ENCODE measurements at places on chromosomes 2 and 18.
A peak's percentile ranks its signal among the peaks of the same experiment; 100 is the strongest.

DNA sequence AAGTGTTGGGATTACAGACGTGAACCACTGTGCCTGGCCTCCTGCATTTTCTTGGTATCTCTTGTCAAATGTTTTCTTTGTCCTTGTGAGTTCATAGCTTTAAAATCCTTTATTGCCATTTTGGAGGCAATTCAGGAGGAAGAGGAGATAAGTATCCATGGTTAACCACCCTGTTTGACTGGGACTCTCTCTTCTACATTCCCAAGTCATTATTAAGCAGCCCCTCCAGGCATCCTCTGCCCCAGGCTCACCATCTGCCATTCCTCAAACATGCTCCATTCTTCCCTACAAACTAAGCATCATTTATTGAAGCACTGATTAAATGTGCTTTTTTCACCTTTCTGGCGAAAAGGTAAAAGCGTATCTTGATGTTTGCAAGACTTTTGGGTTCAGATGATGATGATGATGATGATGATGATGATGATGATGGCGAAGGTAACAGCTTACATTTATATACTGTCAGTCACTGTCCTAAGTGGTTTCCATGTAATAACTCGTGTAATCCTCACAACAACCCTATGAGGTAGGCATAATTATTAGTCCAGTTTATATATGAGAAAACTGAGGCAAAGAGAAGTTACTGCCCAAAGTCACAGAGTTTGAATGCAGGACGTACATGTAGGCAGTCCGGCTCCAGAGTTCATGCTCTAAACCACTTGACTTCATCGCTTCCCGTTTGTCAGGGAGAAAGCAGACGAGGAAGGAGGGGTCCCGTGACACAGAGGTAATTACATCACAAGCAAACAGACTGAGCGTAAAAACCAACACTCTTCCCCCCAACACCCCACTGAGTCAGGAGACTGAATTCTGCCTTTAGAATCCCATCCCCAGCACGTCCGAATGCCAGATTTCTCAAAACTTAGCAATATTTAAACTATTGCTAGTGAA, 69.7 kb upstream of the ACKR3 start:
- DNase-seq: no peak

- no peak for DNase-seq
Measured at GRCh38 chr2:122191331-122191730, 435.9 kb downstream of the TSN start.

- no peak for DNase-seq
Measured at GRCh38 chr2:181639686-181640085, 17.2 kb downstream of the CERKL start.

DNA sequence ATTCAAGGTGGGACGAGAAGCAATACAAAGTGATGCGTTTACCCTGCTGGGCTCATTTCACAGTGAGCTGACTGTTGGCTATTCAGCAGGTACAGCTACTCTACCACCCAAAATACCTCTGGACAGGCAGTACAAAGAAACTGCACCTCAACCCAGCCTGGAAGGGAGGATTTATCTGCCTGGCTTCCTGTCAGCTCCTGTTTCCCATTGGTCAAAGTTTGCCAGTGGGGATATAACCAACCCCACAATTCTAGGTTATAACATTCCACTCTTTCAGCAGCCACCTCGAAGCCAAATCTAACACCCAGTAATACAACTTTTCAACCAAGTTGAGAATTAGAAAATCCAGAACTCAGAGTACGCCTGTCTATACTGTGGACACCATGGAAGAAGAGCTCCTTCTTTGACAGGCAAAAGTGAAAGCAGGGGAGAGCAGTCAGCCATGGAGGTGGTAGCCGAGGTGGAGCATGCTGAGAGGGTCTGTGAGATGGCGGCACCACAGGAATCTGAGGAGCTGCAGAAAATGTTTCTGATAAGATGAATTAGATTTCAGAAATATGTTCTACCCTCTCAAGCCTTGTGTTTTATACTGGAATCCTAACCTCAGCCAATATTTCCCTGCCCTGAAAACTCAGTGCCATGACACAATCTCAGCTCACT, 10.8 kb downstream of the DUSP19 start:
- DNase-seq: no peak

GRCh38 chr18:12858991-12859390, 25.0 kb downstream of the PTPN2 start:
- no peak for DNase-seq

DNA sequence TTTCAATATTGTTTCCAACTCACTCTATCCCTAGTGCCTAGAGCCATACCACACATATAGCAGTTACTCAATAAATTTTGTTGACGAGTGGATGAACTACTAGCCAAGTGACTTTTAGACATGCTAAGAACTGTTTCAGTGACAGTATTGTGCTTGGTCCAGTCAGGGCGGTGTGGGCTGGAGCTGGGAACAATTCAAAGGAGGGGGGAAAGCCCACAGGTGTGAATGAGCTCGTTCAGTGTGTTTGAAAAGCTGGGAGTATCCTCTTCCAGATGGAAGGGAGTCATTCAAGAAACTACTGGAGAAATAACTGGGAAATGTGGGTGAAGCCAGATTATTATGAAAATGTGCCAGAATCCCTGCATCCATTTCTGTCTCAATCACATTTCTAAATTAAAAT, 1.7 kb upstream of the SERPINE2 start:
- DNase-seq: no peak

DNA sequence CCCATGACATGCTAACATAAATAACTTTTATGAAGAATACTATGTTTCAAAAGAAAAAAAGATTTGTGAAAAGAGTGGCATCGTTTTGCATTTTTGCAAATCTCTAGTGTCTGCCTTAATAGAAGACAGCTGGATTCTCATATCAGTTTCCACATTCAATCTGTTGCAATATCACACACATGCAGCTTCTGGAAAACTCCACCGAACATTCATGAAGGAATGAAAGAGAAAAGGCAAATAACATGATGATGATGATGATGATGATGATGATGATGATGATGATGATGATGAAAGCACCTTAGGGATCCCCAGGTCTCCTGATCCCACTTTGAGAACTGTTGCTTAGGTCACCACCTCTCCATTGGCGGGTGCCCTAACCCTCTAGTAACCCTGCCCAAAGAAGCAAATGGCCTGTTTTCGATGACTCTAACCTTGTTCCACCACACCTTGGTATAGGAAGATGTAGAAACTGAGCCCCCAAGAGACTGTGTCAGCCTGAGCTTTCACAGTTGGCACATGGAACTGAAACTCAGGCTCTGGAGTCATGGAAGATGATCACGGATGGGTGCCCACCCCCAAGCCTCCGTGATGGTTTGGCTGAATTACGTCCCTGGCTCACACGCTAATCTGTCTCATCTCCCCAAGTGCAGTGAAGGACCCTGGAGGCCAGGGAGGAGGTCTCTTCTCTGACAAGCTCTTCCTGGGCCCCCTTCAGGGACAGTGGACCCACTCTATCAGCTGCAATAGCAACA, 80.1 kb upstream of the SMAD7 start:
- DNase-seq: no peak

- no peak for DNase-seq
Measured at GRCh38 chr2:128409326-128410034, 90.8 kb upstream of the HS6ST1 start.

DNA sequence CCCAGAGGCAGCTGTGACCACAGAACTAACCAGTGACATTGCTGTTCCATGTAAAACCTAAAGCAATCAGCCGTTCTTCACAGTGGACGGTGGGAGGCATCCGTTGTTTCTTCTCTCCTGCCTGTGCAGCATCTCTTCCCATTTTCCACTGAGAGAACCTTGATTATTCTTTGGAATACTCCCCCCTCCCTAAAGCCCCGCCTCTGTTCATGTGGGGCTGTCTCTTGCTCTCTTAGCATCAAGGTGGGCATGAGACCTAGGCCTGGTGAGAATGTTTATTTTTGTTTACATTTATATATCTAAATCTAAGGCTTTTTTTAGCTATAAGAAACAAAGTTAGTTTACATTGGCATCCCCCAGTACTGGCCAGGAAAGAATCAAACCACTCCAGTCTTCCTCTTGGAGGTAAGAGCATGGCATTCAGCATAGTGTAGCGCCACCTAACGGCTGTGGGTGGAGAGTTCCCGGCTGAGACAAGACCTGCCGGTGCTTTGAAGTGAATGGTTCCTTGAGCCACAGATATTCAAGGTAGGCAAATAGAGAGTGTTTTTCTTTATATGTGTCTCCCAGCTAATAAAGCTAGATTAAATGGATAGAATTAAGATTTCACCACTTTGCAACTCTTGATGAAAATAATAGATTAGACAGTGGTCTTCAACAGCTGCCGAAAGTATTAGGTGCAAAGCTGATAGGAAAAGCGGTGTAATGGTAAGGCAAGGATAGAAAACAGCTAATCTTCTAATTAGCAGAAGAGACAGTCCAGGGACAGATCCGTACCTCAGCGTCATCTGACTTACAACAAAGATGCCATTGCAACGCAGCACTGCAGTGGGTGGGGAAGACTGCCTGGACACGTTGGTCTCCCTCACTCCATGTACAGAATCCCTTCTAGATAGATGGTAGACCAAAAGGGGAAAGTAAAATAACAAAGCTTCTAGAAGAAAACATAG, 219.6 kb upstream of the RAB12 start:
- DNase-seq: peak; percentile 17

- no peak for DNase-seq
Measured at GRCh38 chr2:171557363-171557762, 35.1 kb downstream of the CYBRD1 start.

DNA sequence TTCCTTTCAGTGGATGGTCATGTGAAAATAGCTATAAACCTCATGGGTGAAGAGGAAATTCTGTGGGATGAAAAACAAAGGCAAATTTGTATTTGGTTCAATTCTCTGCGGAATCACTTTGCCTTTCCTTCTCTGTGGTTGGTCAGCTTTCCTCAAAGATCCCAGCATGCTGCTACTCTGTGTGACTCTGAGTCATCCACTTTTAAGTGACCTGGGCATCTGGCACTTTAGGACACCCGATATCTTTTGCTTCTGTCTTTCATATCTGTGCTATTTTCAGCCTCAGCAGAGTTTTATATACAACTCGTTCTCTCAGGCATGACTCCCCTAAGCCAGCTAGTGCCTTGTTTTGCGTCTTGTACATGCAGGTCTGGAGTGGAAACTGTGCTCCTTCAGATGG, 217.0 kb upstream of the PIEZO2 start:
- DNase-seq: no peak

DNA sequence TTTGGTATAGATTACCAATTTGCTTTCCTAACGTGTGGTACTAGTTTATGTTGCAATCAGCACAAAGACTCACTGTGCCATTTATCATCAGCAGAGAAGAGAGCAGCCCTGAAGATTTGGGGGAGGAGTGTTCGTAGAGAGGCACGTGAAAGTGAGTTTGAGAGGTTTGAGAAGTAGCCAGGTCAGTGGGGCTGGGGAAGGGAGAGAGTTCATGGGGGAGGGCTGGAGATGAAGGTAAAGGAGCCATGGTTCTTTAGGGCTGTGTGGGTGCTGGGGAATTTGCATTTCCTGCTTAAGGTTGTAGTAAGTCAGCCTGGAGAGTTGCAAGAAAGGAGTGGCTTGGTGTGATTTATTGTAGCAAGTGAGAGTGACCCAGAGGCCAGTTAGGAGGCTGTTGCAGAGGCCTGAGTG, 172.1 kb downstream of the NEDD4L start:
- no peak for DNase-seq

DNA sequence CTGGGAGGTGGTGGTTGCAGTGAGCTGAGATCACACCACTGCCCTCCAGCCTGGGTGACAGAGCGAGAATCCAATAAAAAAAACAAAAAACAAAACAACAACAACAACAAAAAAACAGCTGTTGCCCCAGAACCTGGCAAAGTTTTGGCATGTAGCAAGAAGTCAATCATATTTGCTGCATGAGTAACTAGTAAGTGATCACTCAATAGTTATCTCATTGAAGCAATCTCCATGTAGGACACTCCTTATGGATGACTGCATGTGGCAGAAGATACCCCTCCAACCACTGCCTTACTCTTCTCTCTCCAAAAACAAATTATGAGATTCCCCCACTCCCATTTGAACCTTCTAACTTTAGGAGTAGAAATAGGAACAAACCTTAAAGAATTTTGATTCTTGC, 113.7 kb downstream of the TTC27 start:
- no peak for DNase-seq

DNA sequence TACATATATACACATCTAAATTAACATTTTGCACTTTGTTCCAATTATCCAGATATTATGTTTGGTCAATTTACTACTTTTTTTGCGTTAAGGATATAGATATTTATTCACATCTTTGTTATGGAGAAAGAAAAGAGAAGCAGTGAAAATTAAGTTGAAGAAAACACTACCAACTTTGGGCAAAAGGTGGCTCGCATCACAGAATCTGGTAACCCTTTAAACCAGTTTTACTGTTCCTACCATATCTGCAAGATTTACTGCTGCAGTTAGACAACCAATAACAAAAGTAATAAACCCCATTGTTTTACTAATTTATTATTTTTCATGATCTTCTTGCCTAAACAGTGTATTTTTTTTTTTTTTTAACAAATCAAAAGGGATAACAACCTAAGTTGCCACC, 53.6 kb downstream of the SMAD2 start:
- DNase-seq: no peak

- DNase-seq: no peak
Measured at GRCh38 chr2:238551091-238551490, 124.4 kb downstream of the ASB1 start.

GRCh38 chr2:85589181-85589580, 5.0 kb downstream of the VAMP5 start:
- DNase-seq: no peak

GRCh38 chr18:26540043-26540628, 8.2 kb downstream of the KCTD1 start:
- DNase-seq: no peak

GRCh38 chr2:18067588-18068384, 189.3 kb downstream of the KCNS3 start:
- DNase-seq: no peak

GRCh38 chr2:156182132-156182531, 150.4 kb downstream of the NR4A2 start:
- no peak for DNase-seq

DNA sequence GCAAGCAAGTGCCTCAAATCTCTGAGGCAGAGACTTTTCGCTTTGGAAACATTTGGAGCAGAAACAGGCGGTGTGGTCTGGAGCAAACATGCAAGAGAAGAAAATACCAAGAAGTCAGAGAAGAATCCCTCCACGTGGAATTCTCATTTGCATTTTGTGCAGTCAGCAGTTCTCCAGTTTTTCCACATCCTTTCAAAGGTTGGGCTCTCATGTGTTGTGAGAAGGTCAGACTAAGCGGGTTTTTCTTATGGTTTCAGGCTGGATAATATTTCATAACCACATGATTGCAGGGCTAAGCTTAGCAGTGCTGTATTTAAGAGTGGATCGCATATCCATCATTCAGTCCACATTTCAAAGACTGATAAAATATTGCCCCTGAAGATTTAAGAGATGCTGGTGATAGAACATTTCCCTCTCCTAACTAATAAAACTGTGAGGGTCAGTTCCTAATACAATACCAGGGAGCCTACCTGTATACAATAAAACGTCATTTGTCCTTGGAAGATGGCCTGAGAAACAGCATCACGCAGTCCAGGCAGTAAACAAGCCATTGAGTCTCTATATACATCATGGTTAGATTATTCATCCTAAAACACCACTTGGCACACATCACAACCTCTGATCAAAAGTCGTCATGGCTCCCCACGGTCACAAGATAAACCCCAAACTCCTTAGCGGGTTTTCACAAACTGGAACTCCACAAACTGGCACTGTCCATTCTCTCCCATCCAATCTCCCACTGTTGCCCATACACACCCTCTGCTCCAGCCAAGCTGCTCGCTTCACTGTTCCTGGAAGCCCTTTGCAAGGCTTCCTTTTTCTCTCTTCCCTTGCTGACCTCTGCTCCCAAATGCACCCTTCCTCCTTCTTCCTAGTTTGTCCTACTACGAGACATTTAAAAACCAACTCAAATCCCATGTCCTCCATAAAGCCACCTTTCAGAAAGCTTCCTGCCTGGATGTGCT, 31.5 kb downstream of the ANKRD44 start:
- DNase-seq: no peak
